ENCODE measurements at places on chromosomes 12 and 14.
A peak's percentile ranks its signal among the peaks of the same experiment; 100 is the strongest.

GRCh38 chr14:103097244-103097993 is 2.9 kb downstream of the EXOC3L4 start:
- no peak for DNase-seq

- DNase-seq: no peak
Observed at GRCh38 chr14:33532553-33532952, 418.3 kb downstream of the EGLN3 start.

DNA sequence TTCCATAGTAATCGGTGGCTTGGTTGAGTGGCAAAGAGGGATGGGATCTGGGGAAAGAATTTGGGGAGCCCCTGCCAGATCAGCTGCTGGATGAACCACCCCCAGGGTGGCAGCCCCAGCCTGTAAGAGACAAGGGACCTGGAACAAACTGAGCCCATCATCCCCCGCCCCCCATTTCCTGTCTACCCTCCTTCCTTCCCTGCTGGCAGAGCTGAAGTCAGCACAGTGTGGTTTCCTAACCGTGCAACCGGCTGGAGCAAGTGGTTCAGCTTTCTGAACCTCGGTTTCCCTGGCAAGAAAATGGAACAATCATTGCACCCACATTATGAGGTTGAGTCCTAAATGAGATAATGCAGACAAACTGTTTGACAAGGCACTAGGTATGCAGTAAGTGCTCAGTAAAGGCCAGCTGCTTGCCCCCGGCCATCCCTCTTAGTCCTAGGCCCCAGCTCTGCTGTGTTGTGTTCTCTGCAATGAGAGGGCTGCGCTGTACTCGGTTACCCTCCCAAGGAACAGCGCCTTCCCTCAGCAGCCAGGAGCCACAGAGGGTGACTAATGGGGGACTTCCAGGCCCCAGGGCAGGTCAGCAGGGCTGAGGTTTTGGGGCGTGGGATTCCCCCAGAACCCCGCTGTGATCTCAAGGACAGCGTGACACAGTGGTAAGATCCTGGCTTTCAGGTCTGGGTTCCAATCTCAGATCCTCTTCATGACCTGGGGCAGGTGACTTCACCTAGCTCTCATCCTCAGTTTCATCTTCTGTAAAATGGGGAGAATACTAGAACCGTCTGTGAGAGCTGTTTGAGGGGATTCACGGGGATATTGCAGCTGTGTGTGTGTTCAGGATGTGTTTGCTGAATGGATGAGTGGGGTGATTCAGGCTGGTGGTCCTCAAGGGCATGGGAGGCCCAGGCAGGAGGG is 16.5 kb downstream of the SELPLG start:
- DNase-seq: peak; percentile 60

GRCh38 chr14:23894362-23895052 is 59.1 kb upstream of the DHRS4 start:
- DNase-seq: no peak

DNA sequence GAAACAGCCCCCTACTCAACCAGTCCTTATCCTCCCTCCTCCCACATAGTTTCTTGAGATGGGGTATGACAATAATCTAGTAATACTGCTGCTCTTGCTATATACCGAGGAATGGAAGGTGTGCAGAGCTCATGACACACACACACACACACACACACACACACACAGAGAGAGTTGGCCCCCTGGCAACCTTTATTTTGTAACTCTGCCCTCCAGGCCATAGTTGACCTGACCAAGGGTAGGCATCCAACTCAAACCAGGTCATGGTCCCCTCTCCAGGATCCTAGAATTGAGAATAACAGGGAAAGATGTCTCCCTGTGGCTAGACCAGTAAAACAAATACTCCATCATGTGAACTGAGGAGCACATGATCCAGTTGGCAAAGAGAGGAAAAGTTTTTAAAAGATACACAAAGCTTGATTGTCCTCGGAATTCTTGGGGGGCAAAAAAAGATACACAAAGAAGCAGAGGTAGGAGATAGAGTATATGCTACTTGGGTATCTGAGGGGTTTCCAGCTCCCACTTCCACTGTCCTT is 11.3 kb downstream of the ERO1A start:
- no peak for DNase-seq

DNA sequence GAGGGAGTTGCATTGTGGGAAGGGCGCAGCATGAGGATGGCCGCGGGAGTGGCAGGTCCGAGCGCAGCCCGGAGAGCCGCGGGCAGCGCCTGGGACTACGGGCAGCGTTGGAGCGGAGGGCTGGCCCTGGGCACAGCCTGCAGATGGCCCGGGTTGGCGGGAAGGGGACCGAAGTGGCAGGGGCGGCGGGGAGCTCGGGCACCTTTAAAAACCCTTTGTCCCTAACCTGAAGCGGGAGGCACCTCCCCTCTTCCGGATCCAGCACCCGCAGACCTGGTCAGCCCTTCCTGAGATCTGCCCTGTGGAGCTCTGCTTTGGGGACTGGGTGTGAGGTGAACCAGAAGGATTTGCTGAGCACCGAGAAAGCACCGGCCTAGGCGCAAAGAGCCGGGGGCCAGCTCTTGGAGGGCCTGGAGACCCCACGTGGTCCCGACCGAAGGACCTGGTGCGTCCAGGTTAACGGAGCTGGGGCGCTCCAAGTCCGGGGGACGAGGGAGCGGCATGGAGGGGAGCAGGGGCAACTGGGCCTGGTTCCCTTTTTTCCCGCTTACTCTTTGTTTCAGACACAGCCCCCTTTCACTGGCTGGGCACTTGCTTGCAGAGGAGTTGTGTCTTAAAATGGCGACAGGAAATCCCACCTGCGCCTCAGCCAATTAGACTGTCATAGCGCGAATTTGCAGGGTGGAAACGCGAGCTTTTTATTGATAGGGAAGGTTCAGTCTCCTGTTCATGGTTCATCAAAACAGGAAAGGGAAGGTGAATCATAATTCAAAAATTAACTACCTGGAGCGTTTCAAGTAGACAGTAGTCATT is 792 bp upstream of the SLC38A1 start:
- peak; percentile 46 for DNase-seq

DNA sequence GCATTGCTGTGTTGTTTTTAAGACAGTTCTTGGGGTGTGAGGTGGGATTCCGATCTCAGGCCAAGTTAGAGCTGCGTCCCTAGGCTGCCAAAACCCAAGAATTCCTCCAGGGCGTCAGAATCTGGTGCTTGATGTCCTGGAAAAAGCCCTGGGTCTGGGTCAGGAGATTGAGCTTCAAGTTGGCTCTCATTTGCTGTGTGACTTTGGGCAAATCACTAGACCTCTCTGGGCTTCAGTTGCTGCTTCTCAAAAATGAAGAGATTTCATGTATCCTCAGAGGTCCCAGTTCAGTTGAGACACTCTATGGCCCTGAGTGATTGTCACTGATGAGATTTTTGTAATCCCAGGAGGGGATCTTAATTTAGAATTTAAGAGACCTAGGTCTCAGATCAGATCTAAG is 1.9 kb downstream of the WSCD2 start:
- DNase-seq: no peak

GRCh38 chr14:24960816-24961215 is 89.1 kb downstream of the STXBP6 start:
- DNase-seq: no peak

DNA sequence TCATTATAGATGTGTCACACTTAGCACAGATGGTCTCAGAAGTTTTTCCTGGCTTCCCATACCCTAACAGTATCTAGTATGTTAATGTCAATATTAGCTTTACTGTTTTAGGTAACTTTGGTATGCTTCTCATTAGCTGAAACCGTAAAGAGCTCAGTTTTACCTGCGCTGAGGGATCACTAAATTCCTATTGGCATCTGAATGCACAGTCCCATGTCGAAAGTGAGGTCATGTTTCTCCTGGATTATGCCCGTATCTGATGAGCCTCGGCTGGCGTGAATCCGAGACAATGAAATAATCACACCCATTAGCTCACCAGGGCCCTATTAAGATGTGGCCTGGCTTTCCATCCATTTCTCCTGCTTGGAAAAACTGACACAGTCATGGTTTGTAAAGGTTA is 418.2 kb downstream of the ZFP36L1 start:
- no peak for DNase-seq

DNA sequence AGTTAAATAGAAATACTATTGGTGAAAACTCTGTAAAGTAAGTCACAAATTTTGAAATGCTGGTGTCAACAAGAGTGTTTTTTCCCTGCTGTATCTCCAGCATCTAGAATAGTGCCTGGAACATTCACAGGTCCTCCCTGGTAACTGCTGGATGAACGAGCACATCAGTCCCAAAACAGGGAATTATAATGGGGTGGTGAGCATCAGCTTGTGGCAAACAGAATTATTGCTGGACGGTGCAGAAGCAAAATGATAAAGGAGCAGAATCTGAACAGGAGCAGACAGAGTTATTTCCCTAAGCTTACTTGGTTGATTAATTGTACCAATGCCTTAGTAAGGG is 129.9 kb downstream of the GRIP1 start:
- no peak for DNase-seq

DNA sequence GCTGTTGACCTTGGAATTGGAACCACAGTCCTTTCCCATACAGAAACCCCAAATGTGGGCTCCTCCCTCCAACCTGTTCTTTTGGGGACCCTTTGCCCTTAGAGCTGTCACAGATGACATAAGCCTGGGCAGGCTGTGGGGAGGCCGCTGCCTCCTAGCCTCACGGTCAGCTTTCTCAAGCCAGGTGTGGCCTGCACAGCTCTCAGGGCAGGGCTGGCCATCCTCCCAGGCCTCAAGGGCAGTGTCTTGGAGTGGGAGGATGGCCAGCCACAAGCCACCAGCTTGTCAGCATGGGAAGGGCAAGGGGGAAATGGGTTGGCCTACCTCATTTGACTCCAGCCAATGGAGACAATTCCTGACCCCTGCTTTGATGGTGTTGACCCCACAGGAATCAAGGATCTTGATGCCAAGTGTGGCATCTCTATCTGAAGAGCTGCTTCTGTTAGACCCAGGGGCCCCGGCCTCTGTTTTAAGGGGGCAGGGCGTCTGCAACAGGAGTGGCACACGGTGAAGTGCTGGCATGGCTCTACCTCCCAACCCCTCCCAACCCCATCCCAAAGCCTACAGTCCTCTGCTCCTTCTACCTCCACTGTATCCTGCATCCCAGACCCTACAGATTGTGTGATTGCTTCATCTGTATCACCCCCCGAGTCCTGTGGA is 11.5 kb downstream of the CBLN3 start:
- no peak for DNase-seq

DNA sequence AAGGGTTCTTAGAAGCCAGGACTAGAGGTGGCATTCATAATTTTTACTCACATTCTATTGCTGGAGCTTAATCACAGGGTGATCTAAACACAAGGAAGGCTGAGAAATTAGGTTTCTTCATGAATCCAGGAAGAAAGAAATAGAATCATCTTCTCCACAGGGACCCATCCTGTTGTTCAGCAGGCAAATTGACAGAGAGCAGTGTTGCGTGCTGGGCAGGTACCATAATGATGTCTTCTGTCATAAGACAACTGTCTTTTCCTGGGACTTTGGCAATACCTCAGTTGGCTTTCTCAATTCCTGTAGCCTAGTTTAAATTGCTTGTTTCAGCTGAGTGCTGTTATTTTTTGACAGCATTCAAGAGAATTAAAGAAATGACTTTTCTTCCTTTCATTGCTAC is 468.0 kb upstream of the SYT1 start:
- no peak for DNase-seq

DNA sequence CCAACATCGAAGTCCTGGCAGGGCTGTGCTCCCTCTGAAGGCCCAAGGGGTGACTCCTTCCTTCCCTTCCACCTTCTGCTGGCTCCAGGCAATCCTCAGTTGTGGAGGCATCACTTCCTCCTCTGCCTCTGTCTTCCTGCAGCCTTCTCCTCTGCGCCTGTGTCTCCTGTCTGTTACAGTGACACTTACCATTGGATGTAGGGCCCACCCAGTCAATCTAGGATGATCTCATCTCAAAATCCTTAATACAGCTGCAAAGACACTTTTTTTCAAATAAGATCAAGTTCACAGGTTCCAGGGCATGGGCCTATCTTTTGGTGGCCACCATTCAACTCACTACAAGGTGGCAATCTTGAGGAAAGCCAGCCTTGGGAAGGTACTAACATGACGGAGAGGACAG is 155.1 kb downstream of the ESRRB start:
- DNase-seq: no peak

- DNase-seq: no peak
Observed at GRCh38 chr12:5487948-5488625, 56.2 kb downstream of the NTF3 start.

DNA sequence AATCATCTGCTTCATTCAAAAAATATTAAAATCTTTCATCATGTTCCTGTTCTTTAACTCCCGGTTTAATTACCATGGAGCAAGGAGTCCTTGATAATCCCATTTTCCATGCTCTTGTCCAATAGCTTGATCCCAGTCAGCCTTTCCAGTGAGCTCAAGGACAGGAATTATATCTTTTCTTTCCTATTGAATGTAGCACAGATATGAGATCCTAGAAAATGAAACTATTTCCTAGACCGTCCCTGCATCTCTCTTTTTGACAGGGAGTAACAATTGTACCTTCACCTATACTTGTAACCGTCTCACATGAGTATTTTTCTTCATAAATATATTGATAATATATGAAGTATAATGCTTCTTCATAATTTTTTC is 35.6 kb downstream of the PIK3C2G start:
- DNase-seq: no peak

GRCh38 chr12:112489456-112489855 is 70.7 kb downstream of the PTPN11 start:
- DNase-seq: no peak

GRCh38 chr12:96190413-96191108 is 3.6 kb upstream of the ELK3 start:
- no peak for DNase-seq

DNA sequence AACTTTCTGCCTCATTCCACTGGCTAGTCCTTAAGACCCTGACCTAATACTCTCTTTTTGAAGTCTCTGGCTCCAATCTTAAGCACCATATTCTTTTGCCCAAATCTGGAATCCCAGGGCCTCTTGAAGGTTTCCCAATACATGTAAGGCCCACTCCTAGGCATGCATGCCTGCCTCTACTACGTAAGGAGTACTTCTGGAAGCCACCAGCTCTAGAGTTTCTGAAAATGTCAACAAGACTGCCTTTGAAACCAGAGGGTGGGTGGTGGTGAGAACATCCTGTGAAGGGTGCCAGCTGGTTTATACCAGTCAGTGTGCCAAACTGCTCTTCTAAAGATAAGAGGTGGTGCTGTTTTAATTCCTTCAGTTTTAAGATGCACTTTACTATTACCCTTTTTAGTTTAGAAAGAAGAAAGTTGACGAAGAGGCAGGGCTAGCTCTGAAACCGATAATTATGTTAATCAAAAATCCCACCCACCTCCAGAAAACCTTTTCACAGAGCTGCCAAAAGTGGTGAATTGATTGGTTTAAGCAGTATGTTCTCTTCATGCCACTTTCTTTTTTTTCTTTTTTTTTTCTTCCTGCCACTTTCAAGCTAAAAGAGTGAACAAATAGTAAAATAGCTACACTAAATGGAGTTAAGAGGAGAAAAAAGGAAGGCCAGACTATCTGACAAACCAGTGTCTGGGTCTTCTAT is 8.7 kb upstream of the WDR89 start:
- DNase-seq: peak; percentile 19
